ENCODE measurements at places on chromosomes 5 and 9.

GRCh38 chr5:135456238-135457099, 4.3 kb upstream of the TIFAB start:
- DNase-seq: no peak

GRCh38 chr5:5326115-5326758, 96.2 kb upstream of the ICE1 start:
- DNase-seq: no peak

DNA sequence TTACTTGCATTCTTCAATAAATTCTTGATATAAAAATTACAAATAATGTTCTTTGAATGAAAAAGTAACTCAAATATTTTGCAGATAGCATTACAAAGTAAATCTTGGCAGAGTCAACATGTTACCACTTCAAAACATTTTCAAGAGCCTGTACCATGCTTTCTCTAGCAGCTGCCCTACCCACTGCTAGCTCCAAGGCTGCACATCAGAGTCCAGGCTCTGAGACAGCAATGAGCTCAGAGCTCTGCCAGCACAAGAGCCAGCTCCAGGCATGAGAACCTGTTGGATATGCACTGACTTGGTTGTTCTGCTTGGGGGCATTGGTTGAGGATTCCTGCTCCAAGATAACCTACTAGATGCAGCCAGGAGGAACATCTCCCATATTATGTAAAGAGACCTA, 211.3 kb upstream of the HAPLN1 start:
- DNase-seq: no peak

DNA sequence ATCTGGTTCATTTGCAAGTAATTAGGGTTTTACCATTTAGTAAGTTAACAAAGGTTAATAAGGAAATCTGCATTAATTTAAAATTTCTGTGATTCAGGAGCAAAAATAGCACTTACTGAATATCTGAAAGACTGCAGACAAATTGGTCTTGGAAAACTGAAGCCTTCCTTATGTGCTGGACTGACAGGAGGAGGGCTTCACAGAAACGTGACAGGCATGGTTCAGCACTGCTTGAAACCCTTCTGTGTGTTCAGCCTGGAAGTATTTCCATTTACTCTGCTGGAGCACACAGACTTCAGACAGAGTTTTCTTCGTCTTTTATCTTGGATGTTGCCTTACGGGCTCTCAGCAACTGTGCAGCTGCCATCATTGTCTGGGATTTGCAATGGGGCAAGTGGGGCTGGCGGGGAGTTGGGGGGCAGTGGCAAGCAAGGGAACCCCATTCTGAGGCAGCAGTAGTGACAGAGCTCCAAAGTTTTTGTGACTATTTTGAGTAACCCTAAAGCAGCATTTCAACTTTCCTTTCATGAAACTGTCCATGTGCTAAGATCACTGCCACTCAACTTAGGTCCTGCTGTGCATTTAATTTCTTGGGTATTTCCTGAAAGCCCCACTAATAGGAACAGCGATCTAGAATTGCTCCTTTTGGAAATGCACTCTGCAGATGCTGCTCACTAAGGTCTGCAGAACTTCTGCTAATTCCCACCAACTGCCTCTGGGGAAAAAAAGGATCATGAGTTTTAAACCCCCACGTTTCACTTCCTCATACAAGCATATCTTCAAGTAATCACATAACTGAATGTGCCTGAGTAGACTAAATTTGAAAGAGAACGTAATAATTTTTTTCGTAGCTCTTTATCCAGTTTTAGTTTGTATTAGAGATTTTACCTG, 56.6 kb downstream of the KCNN2 start:
- DNase-seq: no peak

GRCh38 chr9:124308606-124309491, 51.1 kb downstream of the NEK6 start:
- DNase-seq: no peak

GRCh38 chr9:84224246-84224645, 116.3 kb downstream of the SLC28A3 start:
- no peak for DNase-seq

GRCh38 chr9:114117996-114118830, 19.1 kb upstream of the KIF12 start:
- DNase-seq: peak; percentile 23

GRCh38 chr5:65663804-65664521, 39.1 kb downstream of the SHLD3 start:
- DNase-seq: no peak

DNA sequence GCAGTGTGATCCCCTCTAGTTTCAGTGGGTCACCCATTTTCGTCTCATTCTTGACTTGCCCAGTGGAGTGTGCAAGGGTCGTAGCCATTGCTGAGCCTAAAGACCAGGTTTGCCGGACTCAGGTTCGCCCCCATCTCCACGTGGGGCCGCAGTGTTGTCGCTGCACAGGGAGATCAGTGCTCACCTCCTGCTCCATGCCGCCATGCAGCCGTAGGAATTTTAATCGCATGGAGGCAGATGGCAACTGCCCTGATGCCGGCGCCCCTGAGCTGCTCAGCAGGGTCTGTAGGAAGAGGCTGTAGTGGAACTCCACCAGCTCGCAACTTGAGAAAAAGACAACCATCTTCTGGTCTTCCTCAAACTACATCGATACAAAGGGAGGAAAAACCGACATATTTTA, 24.1 kb downstream of the DDX31 start:
- no peak for DNase-seq

- peak; percentile 45 for DNase-seq
Observed at GRCh38 chr9:95031711-95032461, 285.6 kb downstream of the FANCC start.

DNA sequence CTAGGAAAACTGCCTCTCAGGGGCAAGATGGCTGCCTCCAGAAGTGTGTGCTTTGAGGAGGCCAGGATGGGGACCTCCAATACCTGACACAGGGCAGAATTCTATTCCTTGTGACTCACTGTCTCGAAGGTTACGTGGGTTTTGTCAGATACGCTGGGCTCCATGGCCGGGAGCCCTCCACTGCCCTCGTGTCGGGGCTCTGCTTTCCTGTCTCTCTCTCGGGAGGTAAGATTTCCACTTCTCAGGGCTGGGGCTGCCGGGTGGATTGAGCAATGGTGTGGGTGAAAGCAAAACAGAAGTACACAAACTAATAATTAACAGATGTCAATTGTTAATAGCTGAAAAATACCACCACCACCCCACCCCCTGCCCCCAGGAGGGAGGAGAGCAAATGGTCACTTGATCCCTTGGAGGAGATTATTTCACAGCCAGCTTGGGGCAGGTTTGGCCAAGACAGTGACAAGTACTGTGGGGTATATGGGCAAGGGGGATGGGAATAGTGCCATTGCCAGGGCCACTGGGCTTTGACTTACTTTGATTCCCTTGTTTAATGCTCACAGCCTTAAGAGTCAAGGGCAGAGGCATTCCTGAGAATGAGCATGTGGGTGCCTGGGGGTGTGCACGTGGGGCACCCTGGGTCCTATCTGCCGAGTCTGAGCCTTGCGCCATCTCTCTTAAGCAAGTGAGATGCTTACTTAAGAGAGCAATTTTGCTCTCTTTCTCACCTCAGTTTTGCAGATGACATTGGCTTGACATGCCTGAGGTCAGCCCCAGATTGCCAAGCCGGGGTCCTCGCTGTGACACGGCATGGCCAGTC, 28.8 kb upstream of the DAB2IP start:
- no peak for DNase-seq

- DNase-seq: no peak
Observed at GRCh38 chr5:169944922-169945680, 35.2 kb downstream of the INSYN2B start.

- no peak for DNase-seq
Observed at GRCh38 chr9:70073193-70073592, 29.5 kb downstream of the MAMDC2 start.

GRCh38 chr5:138468133-138468965, 3.1 kb downstream of the EGR1 start:
- DNase-seq: no peak

DNA sequence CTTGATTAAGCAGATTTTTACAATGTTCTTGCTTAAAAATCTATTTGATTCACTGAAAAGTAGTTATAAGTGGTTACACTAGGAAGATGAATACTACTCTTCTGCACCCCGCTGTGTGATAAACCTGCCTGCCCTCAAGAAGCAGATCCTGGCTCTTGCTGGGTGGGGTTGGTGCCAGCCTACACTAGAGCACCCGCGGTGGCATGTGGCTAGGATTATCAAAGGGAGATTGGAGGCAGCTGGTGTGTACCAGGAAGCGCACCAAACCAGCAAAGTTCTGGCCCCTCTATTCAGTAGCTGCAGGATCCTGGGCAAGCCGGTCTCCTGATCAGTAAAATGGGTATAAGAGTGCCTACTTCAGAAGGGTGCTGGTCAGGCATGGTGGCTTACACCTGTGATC, 43.5 kb downstream of the PRLR start:
- DNase-seq: no peak

DNA sequence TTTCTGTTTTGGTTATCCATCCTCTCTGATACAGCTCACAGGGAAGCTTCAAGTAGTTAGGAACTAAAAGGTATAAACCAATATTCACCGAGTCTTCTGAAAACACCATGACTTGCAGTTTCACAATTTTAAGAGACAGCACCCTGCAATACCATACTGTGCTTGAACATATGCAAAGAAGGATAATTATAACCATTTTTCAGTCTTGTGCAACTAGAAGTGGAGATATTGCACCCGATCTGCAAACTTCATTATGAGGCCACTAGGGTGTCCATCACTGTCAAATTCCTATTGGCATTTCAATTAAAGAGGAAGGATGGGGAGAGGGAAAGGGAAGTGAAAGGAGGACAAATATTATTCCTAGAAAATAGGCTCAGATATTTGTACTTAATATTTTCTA, 32.4 kb upstream of the CEP120 start:
- DNase-seq: peak; percentile 12

- no peak for DNase-seq
Observed at GRCh38 chr9:115400796-115401195, 282.8 kb upstream of the TNC start.

- peak; percentile 25 for DNase-seq
Observed at GRCh38 chr9:91071184-91071990, 269.8 kb downstream of the SYK start.

DNA sequence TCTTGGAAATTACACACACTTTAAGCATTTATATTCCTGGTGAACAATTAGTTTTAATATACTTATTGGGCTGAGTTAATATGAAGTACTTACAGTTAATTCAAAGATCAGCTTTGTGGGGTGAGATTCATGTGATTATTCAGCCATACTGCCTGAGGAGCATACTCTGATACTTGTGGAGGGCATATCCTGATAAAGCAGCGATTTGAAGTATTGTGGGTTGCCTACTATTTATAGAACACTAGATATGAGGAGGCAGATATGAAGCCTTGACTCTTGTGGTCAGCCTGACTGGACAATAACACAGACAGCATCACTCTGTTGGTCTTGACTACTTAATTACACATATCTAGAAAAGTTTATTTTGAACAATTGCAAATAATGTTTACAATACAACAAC, 27.0 kb upstream of the AGGF1 start:
- no peak for DNase-seq

DNA sequence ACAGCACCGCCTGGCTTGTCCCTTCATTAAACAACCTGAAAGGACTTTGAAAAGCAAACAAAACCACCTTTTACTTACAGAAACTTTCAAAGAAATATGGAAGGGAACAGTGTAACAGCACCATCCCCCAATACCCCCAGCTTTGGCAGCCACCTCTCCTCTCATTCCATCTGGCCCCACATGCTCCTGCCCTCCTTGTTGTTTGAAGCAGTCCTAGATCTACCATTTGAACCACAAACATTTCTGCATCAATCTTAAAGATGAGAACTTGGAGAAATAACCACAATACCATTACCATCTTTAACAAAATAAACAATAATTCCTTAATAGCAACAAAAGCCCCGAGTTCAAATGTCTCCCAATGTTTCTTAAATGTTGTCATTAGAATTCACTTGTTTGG, 17.8 kb upstream of the COL15A1 start:
- DNase-seq: no peak

- DNase-seq: no peak
Observed at GRCh38 chr5:40331616-40332015, 348.1 kb upstream of the PTGER4 start.

DNA sequence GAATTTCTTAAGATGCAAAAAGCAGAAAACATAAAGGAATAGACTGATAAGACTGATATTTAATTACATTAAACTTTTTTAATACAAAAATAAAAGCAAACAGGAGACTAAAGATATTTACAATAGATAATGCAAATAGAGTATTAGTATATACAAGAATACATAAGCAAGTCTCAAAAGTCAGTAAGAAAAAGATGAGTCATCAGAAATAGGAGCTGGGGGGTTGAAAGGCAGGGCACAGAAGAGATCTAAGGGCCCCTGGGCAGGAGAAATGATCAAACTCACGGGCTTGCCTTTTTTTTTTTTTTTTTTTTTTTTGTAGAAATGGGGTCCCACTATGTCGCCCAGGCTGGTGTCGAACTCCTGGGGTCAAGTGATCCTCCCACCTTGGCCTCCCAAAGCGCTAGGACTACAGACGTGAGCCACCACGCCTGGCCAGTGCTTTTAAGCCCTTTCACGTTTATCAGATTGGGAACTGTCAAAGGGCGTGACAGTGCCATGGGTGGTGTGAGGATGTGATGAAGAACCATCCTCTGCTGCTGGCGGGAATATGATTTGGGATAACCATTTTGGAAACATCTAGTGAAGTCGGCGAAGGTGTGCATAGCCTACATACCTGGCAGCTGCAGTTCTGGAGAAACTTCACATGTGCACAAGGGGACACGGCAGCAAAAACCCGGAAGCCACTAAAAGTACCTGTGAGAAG, 126.1 kb downstream of the CACNA1B start:
- no peak for DNase-seq

DNA sequence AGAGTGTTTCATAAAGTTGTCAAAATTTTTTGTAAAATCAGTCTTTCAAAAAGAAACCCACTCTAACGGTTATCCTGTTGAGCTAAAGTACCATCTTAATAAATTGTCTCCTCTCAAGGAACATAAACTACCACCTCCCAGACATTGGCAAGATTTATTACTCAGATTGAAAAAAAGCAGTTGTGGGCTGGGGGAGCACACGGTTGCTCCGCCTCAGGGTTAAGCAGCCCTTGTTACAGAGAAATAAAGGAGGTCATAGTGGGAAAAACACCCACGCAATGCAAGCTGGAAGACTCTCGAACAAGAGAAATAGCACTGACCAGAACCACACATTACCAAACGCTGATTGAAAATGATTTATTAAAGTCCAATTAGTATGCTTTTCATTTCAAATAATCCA, 165.3 kb downstream of the LPAR1 start:
- no peak for DNase-seq

DNA sequence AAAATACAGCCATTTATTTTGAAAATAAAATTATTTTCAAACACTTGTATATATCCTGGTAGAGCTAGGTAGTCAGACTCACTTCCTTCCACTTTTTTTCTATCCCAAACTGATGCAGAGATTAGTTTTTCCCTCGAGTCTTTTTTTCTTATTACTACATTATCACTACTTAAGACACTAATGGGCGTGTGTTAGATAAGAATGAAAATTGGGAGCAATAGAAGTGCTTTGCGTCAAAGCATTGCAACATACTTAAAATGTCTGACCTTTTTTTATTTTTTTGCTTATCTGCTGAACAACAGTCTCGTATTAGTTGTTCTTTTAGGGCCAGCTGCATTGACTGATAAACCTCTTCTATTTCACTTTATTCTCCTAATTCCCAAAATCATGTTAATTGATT, 1278.7 kb downstream of the CDH12 start:
- DNase-seq: no peak

Data from small intestine (tissue), 16 donors.